ENCODE measurements at places on chromosomes 3 and 15. TPM values are rescaled to one million over a fixed set of nuclear protein-coding genes. Genes with fewer than 3 reads are reported as not detected.

Gene MFSD1
- 21.2 TPM for total RNA-seq

Gene KBTBD13
- total RNA-seq = not detected

Gene TRPM7
- 43.6 TPM for total RNA-seq

Gene CFAP91
- total RNA-seq = 0.24 TPM

All from activated T-helper 1 cell treated with anti-CD3 and anti-CD28 coated beads, Interleukin-12 subunit alpha, Interleukin-12 subunit beta, Interleukin-2, Interleukin-4 antibody, amounts not matched to agents 30 ng/mL and 10 ng/mL and 1 ng/mL, durations not matched to agents 14 hours and 24 hours and 36 hours (primary cell).